Epithelial cell of prostate (primary cell): ENCODE measurements at places on chromosomes 7 and 10.
A peak's percentile ranks its signal among the peaks of the same experiment; 100 is the strongest.

DNA sequence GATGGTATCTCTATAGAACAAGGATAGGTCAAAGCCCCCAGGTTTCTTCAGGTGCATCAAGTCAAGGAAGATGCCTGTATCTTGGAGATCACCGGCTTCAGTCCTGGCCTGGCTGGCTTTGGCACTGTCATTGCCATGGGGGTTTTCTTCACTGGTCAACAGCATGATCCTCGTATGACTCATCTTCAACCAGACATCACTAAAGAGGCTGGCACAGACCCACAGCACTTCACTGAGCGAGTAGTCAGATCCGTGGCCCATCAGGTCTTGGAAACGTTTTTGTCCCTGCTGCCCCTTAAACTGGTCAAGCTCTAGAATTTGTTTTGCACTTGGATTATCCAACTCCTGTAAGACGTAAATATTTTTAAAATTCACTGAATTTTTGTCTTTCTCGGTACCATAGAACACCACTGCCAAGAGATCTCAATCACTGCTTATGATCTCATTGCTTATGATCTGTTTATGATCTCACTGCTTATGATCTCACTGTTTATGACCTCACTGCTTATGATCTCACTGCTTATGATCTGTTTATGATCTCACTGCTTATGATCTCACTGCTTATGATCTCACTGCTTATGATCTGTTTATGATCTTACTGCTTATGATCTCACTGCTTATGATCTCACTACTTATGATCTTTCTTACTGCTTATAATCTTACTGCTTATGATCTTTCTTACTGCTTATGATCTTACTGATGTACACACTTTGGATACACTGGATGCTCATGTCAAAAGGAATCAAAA lies 135.2 kb downstream of the CYP26A1 start:
- no peak for DNase-seq

DNA sequence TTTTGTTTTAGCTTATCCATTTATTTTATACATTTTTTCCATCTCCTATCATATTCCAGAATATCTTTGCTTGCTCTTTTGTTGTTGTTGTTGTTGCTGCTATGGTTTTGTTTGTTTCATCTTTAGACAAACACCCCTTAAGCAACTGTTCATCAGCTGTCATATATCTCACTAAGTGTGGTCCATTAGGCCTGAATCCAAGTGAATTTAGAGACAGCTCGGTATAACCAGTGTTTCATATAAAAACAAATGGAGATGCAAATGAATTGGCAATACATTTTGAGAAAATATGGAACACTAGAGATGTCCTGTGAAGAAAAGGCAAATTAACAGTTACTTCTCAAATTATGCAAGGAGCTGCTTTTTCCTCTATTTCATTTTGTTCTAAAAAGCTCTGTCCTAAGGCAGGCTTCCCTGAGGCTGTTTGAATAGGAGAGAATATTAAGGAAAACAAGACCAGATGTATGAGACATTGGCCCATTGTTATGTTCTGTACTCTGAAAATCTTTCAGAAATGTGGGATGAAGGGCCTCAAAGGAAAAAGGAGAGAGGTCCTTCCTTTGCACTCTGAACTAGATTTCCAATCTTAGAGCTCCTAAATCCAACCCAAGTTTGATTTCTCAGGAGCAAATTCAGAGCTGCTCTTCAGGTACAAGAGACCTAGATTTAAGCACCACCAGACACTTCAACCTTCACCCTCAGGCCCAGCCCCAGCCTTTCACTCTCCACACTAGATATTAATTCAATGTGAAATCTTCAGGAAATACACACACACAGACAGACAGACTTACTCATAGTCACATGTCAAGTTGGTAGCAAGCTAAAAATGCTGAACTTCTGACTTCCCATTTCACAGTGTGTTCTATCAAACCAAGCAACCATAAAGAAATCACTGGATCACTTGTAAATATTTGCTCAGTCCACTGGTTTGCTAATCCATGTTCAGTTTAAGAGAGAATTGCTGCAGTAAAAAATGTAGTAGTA lies 5.4 kb downstream of the TFEC start:
- DNase-seq, result no peak

DNA sequence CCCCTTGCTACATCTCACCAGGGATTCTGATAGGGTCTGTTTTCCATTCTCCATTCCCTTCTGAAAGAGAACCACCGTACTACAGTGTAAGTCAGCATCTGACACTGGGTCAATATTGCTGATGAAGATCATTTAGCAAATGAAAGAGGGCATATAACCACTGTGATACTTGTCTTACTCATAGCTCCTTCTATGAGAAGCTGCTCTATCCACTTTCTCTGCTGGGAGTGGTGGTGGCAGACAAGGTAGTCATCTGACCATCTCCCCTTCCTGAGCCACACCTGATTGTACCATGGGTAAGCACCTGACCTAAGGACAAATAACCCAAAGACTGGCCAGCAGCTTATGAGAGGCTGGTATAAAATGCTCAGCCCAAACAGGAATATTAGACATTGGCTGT lies 220.4 kb downstream of the DOCK4 start:
- peak; percentile 14 for DNase-seq

DNA sequence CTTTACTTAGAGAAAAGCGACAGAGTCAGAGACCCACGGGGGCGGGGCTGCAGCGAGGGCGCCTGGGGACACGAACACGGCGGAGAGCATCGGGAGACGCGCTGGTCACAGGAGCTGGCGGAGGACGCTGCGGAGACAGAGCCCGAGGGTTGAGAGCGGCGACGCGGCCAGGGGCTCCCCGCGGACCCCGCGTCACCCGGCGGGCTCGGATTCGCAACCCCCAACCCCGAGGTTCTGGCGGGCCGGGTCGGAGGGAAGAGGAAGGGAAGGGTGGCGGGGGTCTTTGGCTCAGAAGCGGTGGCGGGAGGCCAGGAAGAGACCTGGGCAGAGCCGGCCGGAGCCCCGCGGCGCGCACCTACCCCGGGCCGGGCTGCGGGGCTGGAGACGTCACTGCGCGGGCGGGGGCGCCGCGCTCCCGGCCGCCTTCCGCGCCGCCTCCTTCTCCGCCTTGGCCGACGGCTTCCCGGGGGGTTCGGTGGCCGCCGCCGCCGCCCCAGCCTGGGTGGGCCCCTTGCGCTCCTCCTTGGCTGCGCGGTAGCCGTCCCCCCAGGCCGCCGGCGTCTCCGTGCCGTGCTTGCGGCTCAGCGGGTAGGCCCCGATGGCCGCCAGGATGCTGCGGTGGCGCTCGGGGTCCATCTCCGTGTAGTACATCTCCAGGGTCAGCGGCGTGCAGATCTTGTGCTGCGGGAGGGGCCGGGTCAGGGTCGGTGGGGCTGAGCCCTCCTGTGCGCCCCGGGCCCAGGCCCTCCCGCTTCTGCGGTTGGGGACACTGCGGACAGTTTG lies 11.1 kb downstream of the CALY start:
- DNase-seq, result no peak

- no peak for DNase-seq
Observed at GRCh38 chr7:75809396-75809795, 4.2 kb downstream of the CCL24 start.

GRCh38 chr7:24949884-24950283 lies 30.1 kb downstream of the OSBPL3 start:
- no peak for DNase-seq

GRCh38 chr7:36468370-36469101 lies 78.9 kb downstream of the ANLN start:
- DNase-seq, result no peak

DNA sequence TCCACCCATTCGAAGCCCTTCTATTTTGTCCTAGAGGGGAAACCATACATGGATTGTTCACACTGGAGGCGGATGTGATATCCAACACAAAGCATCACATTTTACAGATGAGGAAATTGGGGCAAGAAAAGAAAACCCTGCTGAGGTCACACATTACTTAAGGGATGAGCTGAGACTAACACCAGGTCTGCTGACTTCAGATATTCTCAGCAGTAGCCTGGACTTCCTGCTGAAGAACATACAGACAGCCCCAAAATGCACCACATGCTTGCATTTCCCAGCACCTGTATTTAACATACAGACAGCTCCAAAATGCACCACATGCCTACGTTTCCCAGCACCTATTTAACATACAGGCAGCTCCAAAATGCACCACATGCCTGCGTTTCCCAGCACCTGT lies 11.2 kb downstream of the GIMAP5 start:
- no peak for DNase-seq

- DNase-seq, result no peak
Observed at GRCh38 chr10:103445767-103446567, 6.2 kb downstream of the CALHM2 start.

- DNase-seq, result no peak
Observed at GRCh38 chr10:8044908-8045725, 9.4 kb upstream of the GATA3 start.

DNA sequence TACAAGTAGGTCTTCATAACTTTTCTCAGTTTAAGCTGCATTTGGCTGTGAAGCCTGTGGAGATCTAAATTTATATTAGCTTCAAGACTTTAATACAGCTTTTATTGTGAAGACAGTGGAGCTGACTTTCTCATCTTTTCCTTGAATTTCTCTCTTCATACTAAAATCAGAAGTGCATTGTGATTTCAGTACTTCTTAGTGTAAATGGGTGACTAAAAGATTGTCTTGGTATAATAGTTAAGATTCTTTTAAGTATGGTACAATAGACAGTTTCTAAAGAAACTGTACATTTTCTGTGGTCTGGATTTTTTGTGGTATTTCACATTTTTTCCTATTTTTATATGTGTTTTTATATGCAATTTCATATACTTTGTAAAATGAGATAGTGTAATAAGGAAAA lies 21.0 kb upstream of the DDX21 start:
- DNase-seq, result no peak

DNA sequence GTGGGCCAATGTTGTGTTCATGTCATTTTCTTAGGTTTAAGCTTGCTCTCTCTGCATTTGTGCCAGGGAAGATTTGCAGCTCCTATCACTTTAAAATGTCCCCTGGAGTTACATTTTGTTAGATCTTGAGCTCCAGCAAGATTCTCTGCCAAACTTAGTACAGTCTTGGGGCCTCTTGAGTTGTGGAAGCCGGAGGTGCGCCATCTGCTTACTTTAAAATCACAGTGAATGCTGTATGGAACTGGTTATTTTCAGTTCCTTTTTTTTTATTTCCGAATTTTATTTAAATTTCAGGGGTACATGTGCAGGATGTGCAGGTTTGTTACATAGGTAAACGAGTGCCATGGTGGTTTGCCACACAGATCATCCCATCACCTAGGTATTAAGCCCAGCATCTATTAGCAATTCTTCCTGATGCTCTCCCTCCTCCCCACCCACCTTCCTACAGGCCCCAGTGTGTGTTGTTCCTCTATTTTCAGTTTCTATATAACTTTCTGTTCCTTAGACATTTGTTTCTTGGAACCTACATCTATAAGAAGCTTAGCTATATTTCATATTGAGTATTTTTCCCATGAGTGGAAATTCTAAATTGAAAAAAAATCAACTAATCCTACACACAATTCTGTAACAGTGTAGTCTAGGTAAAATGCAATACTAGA lies 114.4 kb upstream of the CREB5 start:
- DNase-seq, result no peak

GRCh38 chr7:103123529-103123928 lies 25.4 kb downstream of the NAPEPLD start:
- DNase-seq, result no peak

DNA sequence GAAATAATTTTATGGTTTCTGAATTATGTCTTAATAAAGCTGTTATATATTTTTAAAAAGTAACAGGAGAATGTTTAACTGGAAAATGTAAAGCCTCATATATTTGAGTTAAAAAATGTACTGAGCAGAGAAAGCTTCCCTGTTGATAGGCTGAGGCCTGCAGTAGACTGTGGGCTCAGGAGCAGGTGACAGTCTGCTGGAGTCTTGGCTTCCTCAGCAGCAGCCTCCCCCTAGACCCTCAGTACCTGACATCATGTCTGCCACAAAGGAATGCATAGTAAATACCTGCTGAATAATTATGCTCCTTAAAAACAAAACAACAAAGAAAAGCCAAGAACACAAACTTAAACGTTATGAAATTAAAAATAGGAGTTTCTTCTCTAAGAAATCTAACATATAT lies 73.9 kb upstream of the NOBOX start:
- no peak for DNase-seq
